ENCODE measurements at places on chromosomes 1 and 21. TPM values are rescaled to one million over a fixed set of nuclear protein-coding genes. Genes with fewer than 3 reads are reported as not detected.

- peaks cover 15% of the 10 kb centered on the region for H3K27me3 ChIP-seq
- no peak overlapping the region for H3K4me3 ChIP-seq
Observed at GRCh38 chr1:234185438-234185837, 187.8 kb upstream of the COA6 start.

GRCh38 chr21:38637161-38637560 lies 138.9 kb upstream of the ERG start:
- H3K27ac ChIP-seq = no peak overlapping the region
- H3K27me3 ChIP-seq = peaks cover 7% of the 10 kb centered on the region
- H3K4me1 ChIP-seq = peaks cover 9% of the 10 kb centered on the region
- H3K36me3 ChIP-seq = no peaks in the 10 kb centered on the region
- H3K4me3 ChIP-seq = no peak overlapping the region

- no peak overlapping the region for H3K27ac ChIP-seq
- H3K27me3 ChIP-seq = no peaks in the 10 kb centered on the region
Observed at GRCh38 chr1:204572923-204573922, 57.0 kb downstream of the MDM4 start.

- H3K27me3 ChIP-seq = no peaks in the 10 kb centered on the region
- no peaks in the 10 kb centered on the region for H3K36me3 ChIP-seq
- DNase-seq = no peak
- H3K27ac ChIP-seq = no peak overlapping the region
- H3K4me3 ChIP-seq = no peak overlapping the region
Observed at GRCh38 chr1:18972991-18973390, 16.5 kb upstream of the IFFO2 start.

DNA sequence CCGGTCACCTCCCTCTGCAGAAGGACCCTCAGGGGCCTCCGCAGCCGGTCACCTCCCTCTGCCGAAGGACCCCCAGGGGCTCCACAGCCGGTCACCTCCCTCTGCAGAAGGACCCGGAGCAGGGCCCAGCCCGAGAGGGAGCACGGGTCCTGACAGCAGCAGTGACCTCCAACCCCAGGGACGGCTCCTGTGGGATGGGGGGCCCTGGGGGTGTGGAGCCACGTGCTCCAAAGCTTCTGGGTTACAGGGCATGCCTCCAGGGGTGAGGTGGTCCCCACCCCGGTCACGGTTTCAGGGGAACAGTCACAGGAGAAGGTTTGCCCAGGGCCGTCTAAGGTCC lies 40.3 kb downstream of the SLC19A1 start:
- no peaks in the 10 kb centered on the region for H3K36me3 ChIP-seq
- H3K27ac ChIP-seq = no peak overlapping the region
- DNase-seq = no peak

GRCh38 chr1:175035865-175036264 lies 12.6 kb upstream of the MRPS14 start:
- no peaks in the 10 kb centered on the region for H3K4me1 ChIP-seq
- H3K27ac ChIP-seq = no peak overlapping the region
- H3K36me3 ChIP-seq = no peaks in the 10 kb centered on the region

- peaks cover 7% of the 10 kb centered on the region for H3K27me3 ChIP-seq
- H3K4me1 ChIP-seq = peaks cover 8% of the 10 kb centered on the region
- DNase-seq = no peak
- no peak overlapping the region for H3K4me3 ChIP-seq
- H3K36me3 ChIP-seq = peaks cover 10% of the 10 kb centered on the region
Observed at GRCh38 chr1:2312515-2313301, 78.6 kb downstream of the MORN1 start.

GRCh38 chr1:98323388-98323787 lies 338.1 kb upstream of the SNX7 start:
- H3K4me3 ChIP-seq = peak overlapping the region; percentile 72
- peaks cover 37% of the 10 kb centered on the region for H3K4me1 ChIP-seq

DNA sequence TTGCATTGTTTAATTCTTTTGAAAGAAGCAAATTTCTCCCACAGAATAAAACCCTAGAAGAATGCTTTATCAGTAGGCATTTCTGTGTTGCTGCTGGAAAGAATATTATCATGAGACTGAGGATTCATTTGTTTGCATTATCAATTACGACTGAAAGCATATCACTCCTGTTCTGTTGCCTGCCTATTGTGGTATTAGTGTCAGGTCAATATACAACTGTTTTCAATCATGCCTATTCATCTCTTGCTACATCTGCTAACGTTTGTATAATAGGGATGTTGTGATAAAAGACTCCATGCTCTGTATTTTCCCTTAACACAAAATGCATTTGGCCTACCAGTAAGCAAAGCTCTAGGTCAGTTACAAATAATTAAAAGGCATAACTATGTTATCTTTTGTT lies 221.5 kb downstream of the PTPRC start:
- no peaks in the 10 kb centered on the region for H3K27me3 ChIP-seq
- no peak overlapping the region for H3K4me3 ChIP-seq
- DNase-seq = no peak
- no peak overlapping the region for H3K27ac ChIP-seq
- peaks cover 19% of the 10 kb centered on the region for H3K36me3 ChIP-seq
- peaks cover 18% of the 10 kb centered on the region for H3K4me1 ChIP-seq

- H3K36me3 ChIP-seq = peaks cover 4% of the 10 kb centered on the region
- no peaks in the 10 kb centered on the region for H3K4me1 ChIP-seq
- no peak overlapping the region for H3K4me3 ChIP-seq
- H3K27ac ChIP-seq = no peak overlapping the region
- H3K27me3 ChIP-seq = peaks cover 2% of the 10 kb centered on the region
- DNase-seq = no peak
Observed at GRCh38 chr1:118788463-118788862, 199.7 kb downstream of the TBX15 start.

DNA sequence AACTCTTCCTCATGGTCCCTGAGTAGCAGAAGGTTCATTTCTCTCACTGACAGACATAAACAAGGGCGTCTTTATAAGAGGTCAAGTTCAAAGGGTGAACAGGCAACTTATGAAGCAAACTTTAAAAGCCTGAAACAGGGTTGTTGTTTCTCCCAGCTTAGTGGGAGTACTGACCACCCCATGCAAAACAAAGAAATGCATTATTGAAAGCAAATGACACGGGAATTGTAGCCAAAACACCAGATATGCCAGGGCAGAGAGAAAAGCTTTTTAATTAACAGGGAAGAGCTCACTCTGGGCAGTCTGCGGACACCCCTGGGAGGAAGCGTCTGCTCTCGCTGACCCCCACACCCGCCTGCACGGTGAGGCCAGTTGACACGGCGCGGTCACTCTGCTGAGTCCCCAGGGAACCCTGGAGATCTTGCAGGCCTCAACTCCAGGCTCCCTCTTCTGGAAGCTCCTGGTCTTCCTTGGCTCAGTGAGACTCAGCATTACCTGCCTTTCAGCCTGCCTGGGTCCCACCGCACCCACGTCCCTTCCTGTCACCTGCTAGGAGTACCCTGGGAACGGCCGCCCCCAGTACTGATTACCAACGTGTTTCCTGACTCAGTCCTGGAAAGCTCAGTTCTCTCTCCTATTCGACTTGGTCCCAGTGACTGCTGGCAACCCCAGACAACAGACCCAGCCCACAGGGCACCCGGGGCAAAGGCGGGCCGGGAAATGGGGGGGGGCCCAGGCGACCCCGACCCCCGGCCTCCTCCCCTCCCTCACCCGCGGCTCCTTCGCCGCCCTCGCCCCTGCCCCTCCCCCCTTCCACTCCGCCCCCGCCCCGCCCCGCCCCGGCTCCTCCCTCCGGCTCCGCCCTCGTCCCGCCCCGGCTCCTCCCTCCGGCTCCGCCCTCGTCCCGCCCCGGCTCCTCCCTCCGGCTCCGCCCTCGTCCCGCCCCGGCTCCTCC lies 972 bp downstream of the CFAP410 start:
- peak overlapping the region; percentile 59 for H3K27ac ChIP-seq
- peaks cover 9% of the 10 kb centered on the region for H3K27me3 ChIP-seq
- peak overlapping the region; percentile 67 for H3K4me3 ChIP-seq
- DNase-seq = no peak
- peaks cover 32% of the 10 kb centered on the region for H3K4me1 ChIP-seq

DNA sequence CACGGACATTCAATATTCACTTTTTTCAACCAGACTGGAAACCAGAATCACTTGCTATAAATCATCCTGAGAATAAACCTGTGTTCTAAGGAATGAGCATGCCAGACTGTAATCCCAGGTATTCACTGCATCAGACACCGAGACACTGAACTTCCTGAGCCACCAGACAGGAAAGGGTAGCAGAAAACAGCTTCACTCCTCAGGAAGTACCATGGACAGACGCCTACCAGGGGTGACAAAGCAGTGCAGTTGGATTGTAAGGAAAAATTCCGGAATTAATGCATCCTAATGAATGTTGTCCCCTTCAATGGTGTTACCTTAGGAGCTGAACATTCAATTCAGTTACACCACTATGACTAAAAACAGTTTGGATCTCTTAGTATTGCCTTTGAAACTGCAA lies 156.1 kb downstream of the PIGK start:
- H3K4me1 ChIP-seq = no peaks in the 10 kb centered on the region
- peaks cover 7% of the 10 kb centered on the region for H3K27me3 ChIP-seq
- DNase-seq = no peak
- no peaks in the 10 kb centered on the region for H3K36me3 ChIP-seq

- H3K27ac ChIP-seq = no peak overlapping the region
- DNase-seq = no peak
- no peaks in the 10 kb centered on the region for H3K36me3 ChIP-seq
- H3K4me1 ChIP-seq = peaks cover 20% of the 10 kb centered on the region
- peaks cover 16% of the 10 kb centered on the region for H3K27me3 ChIP-seq
- H3K4me3 ChIP-seq = peak overlapping the region; percentile 79
Observed at GRCh38 chr1:180227861-180228647, 2.0 kb upstream of the LHX4 start.

- no peak overlapping the region for H3K4me3 ChIP-seq
- no peak for DNase-seq
- peaks cover 3% of the 10 kb centered on the region for H3K27me3 ChIP-seq
- H3K4me1 ChIP-seq = peaks cover 9% of the 10 kb centered on the region
- H3K27ac ChIP-seq = no peak overlapping the region
- no peaks in the 10 kb centered on the region for H3K36me3 ChIP-seq
Observed at GRCh38 chr1:100626397-100626796, 88.5 kb downstream of the GPR88 start.

Gene SLAMF8
- polyA plus RNA-seq = 4.0 TPM

Gene ACTL8
- not detected for polyA plus RNA-seq

Gene PLEKHG5
- not detected for polyA plus RNA-seq

Gene TNFRSF8
- polyA plus RNA-seq = not detected

Gene VANGL1
- 19.3 TPM for polyA plus RNA-seq

Gene MPL
- polyA plus RNA-seq = not detected
